Memory B cell (primary cell): ENCODE measurements at places on chromosomes 2 and 18.

DNA sequence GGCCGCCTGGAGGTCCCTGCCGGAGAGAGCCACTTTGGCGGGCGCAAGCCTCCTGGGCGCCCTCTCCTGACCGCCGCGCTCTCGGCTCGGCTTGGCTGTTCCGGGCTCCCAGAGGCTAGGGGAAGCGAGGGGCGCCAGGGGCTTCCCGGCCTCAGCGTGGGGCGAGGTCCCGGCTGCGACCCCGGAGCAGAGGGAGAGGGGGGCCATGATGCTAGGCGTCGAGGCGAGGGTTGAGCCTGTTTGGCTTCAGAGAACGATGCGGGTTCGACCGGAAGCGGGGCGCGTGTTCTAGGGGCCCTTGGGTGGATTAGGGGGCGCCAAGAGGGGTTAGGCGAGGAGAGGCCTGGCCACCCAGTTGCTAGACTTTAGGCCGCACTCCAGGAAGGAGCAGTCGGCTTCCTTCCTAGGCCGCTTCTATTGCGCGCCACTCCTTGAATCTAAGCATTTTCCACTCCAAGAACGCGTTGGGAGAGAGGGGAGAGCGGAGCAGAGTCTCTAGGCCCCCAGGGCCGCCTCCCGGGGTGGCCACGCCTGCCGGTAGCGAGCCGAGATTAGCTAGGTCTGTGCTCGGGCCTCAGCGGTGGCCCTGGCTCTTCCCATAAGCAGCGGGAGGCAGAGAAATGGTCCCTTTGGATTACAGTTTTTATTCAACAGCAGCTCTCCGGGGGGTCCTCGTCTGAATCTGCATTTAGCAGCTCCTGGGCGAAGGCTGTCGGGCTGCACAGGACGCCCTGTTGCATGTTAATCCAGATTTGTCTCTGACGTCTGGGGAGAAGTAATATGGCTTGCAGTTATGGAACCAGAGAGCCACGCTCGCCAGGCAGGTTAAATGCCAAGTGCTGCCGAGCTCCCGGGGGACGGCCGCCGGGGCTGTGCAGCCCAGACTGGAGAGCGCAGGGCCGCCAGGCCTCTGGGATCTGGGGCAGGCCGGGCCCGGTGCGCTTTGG, 11.3 kb downstream of the MEIS1 start:
- H3K27me3 ChIP-seq: peaks cover 16% of the 10 kb centered on the region
- no peak for DNase-seq
- H3K4me3 ChIP-seq: no peak overlapping the region
- H3K4me1 ChIP-seq: no peaks in the 10 kb centered on the region
- no peak overlapping the region for H3K27ac ChIP-seq

- peaks cover 47% of the 10 kb centered on the region for H3K4me1 ChIP-seq
- no peaks in the 10 kb centered on the region for H3K27me3 ChIP-seq
- no peak for DNase-seq
- H3K36me3 ChIP-seq: peaks cover 47% of the 10 kb centered on the region
- peak overlapping the region; percentile 89 for H3K27ac ChIP-seq
- no peak overlapping the region for H3K4me3 ChIP-seq
Measured at GRCh38 chr2:68799140-68800026, 64.8 kb downstream of the ARHGAP25 start.

- H3K27me3 ChIP-seq: peaks cover 3% of the 10 kb centered on the region
- H3K4me3 ChIP-seq: no peak overlapping the region
- H3K27ac ChIP-seq: no peak overlapping the region
- no peaks in the 10 kb centered on the region for H3K36me3 ChIP-seq
Measured at GRCh38 chr18:10405816-10406663, 48.4 kb upstream of the APCDD1 start.

DNA sequence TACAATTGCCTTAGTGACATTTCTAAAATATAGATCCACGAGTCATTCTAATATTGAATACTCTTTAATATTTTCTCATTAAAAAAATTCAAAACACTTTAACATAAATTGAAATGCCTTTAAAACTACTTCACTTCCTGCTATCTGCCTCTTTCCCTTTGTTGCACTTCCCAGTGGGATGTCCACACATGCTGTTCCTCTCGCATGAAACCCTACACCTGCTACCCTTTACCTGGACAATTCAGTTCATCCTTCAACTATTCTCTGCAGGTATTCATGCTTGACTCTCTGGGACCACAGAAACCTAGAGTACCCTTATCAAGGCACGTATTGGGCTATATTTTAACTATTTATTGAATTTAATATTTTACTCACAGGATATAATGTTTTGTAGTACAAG, 373.3 kb upstream of the GALNT5 start:
- H3K36me3 ChIP-seq: no peaks in the 10 kb centered on the region
- H3K27ac ChIP-seq: no peak overlapping the region
- no peak overlapping the region for H3K4me3 ChIP-seq
- H3K4me1 ChIP-seq: no peaks in the 10 kb centered on the region

DNA sequence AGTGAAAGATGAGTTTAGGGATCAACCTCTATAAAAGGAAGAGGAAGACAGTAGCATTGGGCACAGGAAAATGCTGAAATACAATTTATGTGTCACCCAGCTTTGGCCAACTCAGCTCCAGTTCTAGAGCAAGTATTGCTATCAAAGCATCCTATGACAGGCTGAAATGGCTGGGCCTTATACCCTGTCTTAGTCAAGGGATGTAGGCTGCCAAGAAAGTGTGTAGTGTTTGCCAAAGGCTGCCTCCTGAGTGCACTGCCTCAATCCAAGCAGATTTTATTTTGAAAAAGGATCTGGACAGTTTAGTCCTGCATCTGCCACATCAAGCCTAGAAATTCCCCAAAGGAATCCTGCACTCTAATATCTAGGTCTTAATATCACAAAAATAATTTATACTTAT, 359.9 kb upstream of the ZC3H15 start:
- peaks cover 2% of the 10 kb centered on the region for H3K36me3 ChIP-seq
- no peaks in the 10 kb centered on the region for H3K27me3 ChIP-seq
- DNase-seq: no peak
- no peak overlapping the region for H3K4me3 ChIP-seq
- H3K4me1 ChIP-seq: no peaks in the 10 kb centered on the region
- no peak overlapping the region for H3K27ac ChIP-seq
